ENCODE measurements at places on chromosomes 6 and 20. TPM values are rescaled to one million over a fixed set of nuclear protein-coding genes. Genes with fewer than 3 reads are reported as not detected.
A peak's percentile ranks its signal among the peaks of the same experiment; 100 is the strongest.

SCRT2 gene
- not detected for total RNA-seq

UNC93A gene
- total RNA-seq, result 14.3 TPM

LY6G6D gene
- total RNA-seq, result not detected

LIN28B gene
- total RNA-seq, result 0.14 TPM

UQCC2 gene
- total RNA-seq, result 44.3 TPM

OVOL2 gene
- total RNA-seq, result 11.1 TPM

CD93 gene
- total RNA-seq, result 38.4 TPM

CCM2L gene
- 5.6 TPM for total RNA-seq

DNA sequence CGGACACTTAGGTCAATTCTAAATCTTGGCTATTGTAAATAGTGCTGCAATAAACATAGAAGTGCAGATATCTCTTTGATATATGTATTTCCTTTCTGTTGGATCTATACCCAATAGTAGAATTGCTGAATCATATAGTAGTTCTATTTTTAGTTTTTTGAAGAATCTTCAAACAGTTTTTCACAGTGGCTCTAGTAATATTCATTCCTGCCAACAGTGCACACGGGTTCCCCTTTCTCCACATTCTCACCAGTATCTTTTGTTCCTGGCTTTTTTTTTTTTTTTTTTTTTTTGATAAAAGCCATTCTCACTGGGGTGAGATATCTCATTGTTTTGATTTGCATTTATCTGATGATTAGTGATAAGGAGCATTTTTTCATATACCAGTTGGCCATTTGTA, 1.8 kb upstream of the FBXL4 start:
- no peak for DNase-seq

DNA sequence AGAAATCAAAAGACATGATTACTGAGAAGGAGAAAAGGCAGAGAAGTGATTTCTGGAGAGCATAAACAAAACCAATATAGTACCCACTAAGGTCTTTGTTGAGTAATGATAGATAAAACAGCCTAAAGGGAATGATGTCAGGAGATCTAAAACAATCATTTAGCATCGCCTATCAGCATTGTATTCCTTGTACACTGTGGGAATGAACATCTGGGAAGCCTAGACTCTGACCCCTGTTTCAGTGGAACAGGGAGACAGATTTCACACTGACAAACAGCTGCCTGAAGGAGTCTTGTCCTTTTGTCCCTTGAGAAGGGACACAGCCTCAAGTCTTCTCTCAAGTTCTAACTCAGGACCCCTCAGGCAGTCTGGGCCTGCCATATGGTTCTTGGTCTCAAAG, 1.7 kb downstream of the ASIP start:
- no peak for DNase-seq

DNA sequence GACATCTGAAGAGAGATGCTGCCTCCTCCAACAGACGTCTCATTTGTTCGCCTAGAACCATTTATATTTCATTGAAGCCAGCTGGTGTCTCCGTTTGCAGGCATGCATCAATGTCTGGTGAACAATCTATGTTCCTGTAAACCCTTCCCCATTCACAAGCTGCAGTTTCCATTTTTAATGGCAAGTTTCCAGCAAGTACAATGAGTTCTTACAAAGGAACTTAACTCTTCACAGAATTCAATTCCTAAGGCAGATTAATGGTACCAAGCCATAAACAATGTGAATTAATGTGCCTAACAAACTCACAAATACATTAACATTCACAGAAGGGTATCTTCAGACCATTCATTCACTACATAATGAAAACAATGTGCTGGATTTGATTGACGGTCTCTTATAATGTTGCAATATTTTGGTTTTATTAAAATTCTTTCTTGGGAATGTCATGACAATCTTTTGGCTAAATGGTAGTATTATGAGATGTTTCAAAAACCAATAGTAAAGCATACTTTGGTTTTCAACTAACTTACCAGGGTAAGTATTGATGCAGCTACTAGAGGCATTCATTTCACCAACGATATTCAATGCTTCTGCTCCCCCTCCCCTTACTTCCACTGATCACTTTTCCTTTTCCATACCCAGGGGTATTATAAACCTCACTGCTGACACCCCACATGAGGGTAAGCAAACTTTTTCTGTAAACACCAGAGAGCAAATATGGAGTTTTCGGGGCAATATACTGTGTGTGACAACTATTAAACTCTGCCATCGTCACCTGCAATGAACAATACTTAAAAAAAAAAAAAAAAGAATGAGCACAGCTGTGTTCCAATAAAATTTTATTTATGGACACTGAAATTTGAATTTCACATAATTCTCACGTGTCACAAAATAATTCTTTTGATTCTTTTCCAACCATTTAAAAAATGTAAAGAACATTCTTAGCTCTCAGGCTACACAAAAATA, 4.2 kb downstream of the AKIRIN2 start:
- no peak for DNase-seq

DNA sequence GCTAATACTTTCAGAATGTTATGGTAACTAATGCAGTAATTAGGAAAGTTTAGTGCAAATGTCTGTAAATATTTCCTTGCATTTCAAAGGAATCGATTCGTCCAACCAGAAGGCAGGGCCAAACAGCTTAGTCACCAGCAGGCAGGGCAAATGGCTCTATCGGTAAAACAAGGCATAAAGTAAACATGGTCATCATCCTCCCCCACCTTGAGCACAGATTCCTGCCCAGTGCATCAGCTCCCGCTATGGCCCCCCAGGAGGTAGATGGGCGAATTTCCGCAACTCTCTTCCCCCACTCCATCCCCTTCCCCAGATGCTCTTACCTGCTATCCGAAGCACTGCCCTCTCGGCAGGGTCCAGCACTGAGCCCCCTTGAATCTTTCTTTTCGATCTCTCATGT, 103.8 kb upstream of the BEND6 start:
- peak; percentile 39 for DNase-seq

GRCh38 chr6:169409742-169410312, 156.2 kb upstream of the THBS2 start:
- no peak for DNase-seq

GRCh38 chr6:6005051-6006005, 1.4 kb downstream of the NRN1 start:
- no peak for DNase-seq

- no peak for DNase-seq
These were observed 198.4 kb upstream of the PMEPA1 start for GRCh38 chr20:57908226-57908625.

- DNase-seq, result no peak
These were observed 16.4 kb upstream of the MAS1 start for GRCh38 chr6:159874435-159874834.

DNA sequence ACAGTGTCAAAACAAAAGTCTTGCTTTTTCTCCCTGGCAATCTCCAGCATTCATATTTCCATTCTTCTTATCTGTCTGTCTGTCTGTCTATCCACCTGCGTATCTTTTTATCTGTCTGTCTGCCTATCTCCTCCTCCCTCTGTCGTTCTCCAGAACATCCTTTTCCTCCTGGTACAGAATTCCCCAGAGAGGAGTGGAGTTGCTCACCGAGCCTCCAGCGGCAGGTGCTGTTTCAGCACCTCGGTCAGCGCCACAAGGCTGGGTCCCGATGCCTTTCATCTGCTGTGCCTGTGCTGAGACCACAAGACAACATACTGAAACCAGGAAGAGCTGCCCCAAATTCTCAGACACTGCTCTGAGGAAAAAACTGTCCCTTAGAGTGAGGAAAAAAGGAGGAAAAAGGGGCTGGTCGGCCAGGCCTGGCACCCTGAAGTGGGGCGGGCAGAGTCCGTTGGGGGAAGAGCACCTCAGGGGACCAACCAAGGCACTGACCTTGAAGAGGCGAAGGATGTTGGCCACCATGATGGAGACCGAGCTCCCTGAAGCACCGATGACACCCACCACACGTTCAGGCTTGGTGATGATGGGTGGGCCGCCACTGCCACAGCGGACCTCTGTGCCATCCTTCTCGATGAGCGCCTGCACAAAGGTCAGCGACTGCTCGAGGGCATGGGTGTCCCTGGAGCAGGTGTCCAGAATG, 13.3 kb downstream of the GRM4 start:
- DNase-seq, result peak; percentile 29

GRCh38 chr6:98047871-98048270, 764.9 kb upstream of the MMS22L start:
- no peak for DNase-seq

DNA sequence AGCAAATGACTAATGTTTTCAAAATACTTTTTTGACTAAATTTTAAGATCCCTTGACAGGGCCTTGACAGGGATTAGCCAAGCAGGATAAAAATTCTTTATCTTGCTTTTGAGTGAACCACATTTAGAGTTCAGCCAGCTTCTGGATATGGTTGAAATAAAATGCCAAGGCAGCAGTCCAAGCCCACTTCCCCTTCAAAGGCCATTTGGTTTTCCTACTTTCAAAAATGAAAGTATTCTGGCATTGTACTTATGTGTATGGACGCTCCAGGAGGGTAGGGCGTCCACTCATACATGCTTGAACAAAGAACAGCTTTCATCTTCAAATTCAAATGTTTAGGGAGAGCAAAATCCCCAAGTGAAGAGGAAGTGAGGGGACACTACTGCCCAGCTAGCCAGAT, 82.3 kb upstream of the BCLAF1 start:
- DNase-seq, result no peak

DNA sequence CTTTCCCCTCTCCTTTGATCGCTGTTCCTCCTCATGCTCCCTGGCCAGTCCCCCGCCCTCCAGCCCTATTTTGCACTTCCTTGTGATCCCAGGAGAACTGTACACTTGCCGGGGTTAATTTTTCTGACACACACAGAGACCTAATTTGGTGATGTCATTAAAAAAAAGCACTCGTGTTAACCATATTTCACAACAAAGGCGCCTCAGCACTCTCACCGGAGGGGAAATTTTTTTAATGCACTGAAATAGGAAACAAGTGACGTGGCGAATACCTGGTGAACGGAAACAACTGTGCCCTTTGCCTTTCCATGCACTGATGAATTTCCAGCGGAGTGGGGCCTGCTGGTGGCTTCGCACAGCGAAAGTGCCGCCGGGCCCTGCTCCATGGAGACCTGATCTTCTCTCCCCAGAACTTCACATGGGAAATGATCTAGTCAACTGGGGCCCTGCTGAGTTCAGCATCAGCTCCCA, 53.9 kb upstream of the TAGAP start:
- DNase-seq, result no peak

GRCh38 chr6:41338659-41339058, 3.3 kb downstream of the NCR2 start:
- no peak for DNase-seq

DNA sequence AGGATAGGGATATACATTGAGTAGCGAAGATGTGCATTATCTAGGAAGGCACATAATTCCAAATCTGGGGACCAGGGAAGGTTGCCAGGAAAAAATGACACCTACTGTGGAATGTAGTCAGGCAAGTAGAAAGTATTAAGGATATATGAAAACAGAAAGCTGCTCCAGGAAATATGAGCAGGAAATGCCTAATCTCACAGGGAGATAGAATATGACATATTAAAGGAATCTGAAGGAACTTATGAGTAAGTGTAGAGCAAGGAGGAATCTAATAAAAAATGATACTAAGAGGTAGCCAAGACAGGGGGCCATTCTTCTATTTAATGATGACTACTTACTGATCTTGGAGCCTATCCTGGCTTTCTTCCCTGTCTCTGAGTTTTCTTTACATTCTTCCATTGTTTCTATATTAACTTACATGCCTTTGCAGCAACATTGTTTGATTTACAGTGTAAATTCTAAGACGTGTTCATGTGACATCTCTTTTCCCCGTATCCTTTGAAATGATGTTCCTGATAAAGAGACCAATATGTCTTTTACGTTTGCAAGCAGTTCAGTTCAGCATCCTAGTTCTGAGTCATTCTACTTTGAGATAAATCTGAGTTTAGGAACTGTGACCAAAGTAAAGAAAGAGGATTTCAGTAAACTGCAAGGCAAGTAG, 58.6 kb downstream of the TINAG start:
- DNase-seq, result no peak

GRCh38 chr20:45972500-45973183, 639 bp upstream of the ZNF335 start:
- no peak for DNase-seq

DNA sequence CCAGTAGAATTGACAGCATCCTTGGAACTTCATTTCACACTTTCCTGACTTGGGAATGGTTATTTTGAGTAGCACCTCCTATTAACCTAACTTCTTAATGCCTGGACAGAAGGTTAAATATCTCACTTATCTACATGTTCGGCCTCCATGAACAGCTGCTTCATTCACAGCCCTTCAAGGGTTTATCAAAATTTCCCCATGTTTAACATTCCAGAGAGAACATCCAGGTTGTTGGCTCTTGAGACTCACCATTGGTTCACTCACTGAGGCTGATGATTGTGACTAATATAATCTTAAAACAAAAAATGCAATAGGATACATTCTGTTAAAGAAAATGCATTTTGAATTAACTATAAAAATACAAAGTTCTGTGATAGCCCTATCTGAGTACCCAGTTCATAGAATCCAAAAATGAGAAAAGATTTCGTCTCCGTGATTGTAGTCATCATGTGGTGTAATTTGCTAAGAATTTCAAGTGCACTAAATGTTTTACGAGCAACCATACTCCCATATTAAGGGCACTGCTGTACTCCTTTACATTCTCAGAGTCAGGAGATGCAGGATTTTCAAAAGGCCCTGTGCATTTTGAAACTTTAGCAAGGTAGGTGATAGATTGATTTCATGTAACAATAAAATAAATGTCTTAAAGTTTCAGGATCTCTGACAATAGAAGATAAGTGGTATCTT, 260.6 kb upstream of the TAB2 start:
- no peak for DNase-seq

DNA sequence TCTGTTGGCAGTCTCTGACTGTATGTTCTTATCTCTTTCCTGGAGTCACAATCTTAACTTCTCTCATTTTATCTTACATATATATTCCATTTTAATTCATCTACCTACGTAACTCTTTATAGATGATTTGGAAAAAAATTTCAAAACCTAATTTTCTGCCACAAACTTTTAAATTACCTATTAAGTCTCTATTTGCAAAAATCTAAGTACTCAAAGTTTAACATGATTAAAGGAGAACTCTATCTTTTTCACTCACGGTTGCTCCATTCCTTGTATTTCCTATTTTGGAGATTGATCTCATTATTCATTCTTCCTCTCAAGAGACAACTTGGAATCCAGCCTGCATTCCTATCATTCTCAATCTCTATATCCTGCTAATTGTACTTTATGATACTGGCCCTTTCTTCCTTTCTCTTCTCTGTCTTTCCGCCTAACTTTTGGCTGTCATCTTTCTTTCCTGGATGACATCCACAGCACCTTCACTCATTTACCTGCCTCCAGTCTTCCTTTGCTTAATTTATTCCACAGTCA, 1071.1 kb upstream of the CITED2 start:
- DNase-seq, result no peak

- DNase-seq, result no peak
These were observed 7.3 kb downstream of the ADA start for GRCh38 chr20:44644230-44644617.

- DNase-seq, result no peak
These were observed 76.7 kb downstream of the TFAP2A start for GRCh38 chr6:10338151-10338550.

All from mucosa of gallbladder (tissue), 1 donor.